ENCODE measurements at places on chromosomes 12 and 14. TPM values are rescaled to one million over a fixed set of nuclear protein-coding genes. Genes with fewer than 3 reads are reported as not detected.

Gene LYZ
- total RNA-seq: not detected

Gene CHD8
- 57.4 TPM for total RNA-seq

Gene KRT71
- not detected for total RNA-seq

Gene OR4K5
- total RNA-seq: not detected

Gene RNU6-8
- total RNA-seq: not detected

Gene ERP27
- total RNA-seq: not detected

Gene SLC2A14
- not detected for total RNA-seq

Gene MANSC1
- 3.1 TPM for total RNA-seq

Gene HOXC11
- total RNA-seq: 0.84 TPM

Gene ZNF84
- 3.2 TPM for total RNA-seq

Gene SIX6
- total RNA-seq: not detected

Gene KRT6C
- total RNA-seq: not detected

Gene NINJ2
- not detected for total RNA-seq

Gene ZBTB1
- total RNA-seq: 23.6 TPM

Gene OAS3
- total RNA-seq: 25.5 TPM

Gene USP15
- 46.1 TPM for total RNA-seq

- no peak overlapping the region for H3K27ac ChIP-seq
- no peaks in the 10 kb centered on the region for H3K4me1 ChIP-seq
- peaks cover 96% of the 10 kb centered on the region for H3K36me3 ChIP-seq
- H3K27me3 ChIP-seq: no peaks in the 10 kb centered on the region
Observed at GRCh38 chr14:68894123-68894522, 85.0 kb downstream of the ACTN1 start.

GRCh38 chr14:80545935-80546854 is 334.9 kb upstream of the DIO2 start:
- H3K4me3 ChIP-seq: no peak overlapping the region
- DNase-seq: no peak
- H3K4me1 ChIP-seq: no peaks in the 10 kb centered on the region
- no peak overlapping the region for H3K27ac ChIP-seq
- no peaks in the 10 kb centered on the region for H3K36me3 ChIP-seq

DNA sequence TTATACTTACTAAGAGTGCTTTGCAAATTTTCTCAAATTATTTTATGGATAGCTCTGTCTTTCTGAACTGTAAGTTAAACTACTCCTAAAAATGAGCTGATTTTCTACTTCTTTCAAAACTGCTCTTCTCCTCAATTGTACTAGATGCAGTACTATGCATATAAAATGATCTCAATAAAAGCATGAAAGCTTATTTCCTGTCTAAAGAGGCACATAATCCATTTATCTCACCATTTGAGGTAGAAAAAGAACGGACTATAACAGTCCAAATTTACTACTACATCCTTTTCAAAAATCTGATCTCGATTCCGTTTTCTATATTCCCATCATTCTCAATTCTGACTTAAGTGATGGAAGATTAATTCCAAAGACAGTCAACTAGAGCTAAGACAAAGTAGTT is 14.4 kb downstream of the SLIRP start:
- no peaks in the 10 kb centered on the region for H3K27me3 ChIP-seq
- no peak overlapping the region for H3K4me3 ChIP-seq
- H3K4me1 ChIP-seq: no peaks in the 10 kb centered on the region
- H3K36me3 ChIP-seq: peaks cover 59% of the 10 kb centered on the region
- H3K27ac ChIP-seq: no peak overlapping the region

DNA sequence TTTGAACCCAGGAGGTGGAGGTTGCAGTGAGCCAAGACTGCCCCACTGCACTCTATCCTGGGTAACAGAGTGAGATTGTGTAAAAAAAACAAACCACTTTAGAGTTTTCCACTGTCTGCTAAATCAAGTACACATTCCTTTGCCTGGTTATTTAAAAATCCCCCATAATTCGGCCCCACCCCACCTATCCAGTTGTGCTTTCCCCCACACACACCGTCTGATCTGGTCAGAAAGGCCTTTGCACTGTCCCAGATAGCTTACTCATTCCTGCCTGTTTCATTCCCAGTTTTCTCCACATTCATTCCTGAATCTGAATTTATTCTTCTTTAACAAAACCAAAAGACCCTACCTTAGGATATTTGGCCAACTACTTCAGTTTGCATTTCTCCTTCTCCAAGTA is 29.5 kb downstream of the NINJ2 start:
- DNase-seq: no peak
- no peak overlapping the region for H3K4me3 ChIP-seq
- peaks cover 15% of the 10 kb centered on the region for H3K4me1 ChIP-seq
- no peaks in the 10 kb centered on the region for H3K36me3 ChIP-seq
- H3K27me3 ChIP-seq: no peaks in the 10 kb centered on the region
- H3K27ac ChIP-seq: no peak overlapping the region

GRCh38 chr14:69979882-69980281 is 100.7 kb downstream of the SMOC1 start:
- H3K27me3 ChIP-seq: peaks cover 75% of the 10 kb centered on the region
- H3K4me3 ChIP-seq: no peak overlapping the region
- no peak overlapping the region for H3K27ac ChIP-seq
- H3K4me1 ChIP-seq: no peaks in the 10 kb centered on the region

DNA sequence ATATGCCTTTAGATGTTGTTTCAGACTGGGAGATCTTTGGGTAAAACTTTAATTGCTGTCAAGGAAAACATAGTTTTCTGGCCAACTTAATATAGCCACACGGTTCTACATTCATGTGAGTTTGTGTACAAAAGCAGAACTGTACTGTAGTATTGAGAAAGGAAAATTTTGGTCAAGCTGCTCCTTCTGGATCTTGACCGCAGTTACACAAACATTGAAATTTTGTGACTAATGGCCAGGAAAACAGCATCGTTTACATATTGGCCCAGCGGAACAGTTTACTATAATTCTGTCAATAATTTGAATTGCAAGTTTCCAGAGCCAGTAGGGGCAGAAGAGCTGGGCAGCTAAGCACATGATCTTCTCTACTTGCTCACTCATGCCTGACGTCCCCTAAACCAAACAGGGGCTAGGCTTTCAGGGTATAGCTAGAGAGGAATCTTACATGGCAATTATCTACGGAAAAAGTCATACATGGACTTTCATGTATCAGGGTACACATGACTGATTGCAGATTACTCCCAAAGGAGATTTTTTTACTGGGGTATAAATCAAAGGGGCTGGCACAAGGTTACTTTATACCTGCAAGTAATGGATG is 11.4 kb upstream of the ART4 start:
- H3K4me3 ChIP-seq: no peak overlapping the region
- no peak overlapping the region for H3K27ac ChIP-seq
- no peaks in the 10 kb centered on the region for H3K36me3 ChIP-seq
- peak; percentile 57 for DNase-seq
- no peaks in the 10 kb centered on the region for H3K27me3 ChIP-seq

- peaks cover 45% of the 10 kb centered on the region for H3K36me3 ChIP-seq
- no peak for DNase-seq
- H3K27me3 ChIP-seq: no peaks in the 10 kb centered on the region
- H3K27ac ChIP-seq: no peak overlapping the region
- no peak overlapping the region for H3K4me3 ChIP-seq
Observed at GRCh38 chr14:51244591-51244990, 4.5 kb downstream of the TMX1 start.

DNA sequence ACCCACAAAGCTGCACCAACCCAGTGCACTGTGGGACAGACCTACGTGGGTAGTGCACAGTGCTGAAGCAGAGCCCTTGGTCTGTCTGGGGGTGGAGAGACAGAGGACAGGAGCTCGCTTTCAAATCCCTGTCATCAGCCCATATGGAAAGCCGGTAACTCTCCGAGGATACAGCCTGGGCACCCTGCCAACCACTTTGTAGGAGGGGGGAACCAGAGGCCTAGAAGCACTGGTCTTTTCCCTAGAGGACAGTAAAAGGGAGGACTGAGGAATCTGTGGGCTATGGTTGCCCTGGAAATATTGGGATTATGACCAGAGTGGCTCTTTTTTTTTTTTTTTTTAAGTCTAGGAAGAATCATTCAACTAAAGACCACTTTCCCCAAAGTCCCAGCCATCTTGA is 74.3 kb downstream of the MAP3K9 start:
- H3K4me3 ChIP-seq: no peak overlapping the region
- peaks cover 71% of the 10 kb centered on the region for H3K36me3 ChIP-seq
- no peaks in the 10 kb centered on the region for H3K27me3 ChIP-seq
- H3K27ac ChIP-seq: no peak overlapping the region

DNA sequence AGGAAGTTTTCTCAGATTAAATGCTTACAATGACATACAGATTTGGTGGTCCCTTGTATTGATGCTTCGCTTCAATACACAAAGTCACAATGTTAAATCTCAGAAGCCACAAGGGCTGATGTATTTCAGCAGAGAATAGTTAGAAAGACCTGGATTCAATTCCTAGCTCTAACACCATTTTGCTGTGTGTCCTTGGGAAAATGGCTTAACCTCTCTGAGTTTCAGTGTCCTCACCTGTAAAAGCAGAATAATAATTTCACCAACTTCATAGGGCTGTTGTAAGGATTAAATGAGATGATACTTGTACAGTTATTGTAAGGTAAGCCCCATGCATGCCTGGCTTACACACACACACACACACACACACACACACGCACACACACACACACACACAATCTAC is 30.3 kb downstream of the P2RX7 start:
- no peak overlapping the region for H3K27ac ChIP-seq
- no peaks in the 10 kb centered on the region for H3K4me1 ChIP-seq
- H3K27me3 ChIP-seq: no peaks in the 10 kb centered on the region
- H3K4me3 ChIP-seq: no peak overlapping the region
- no peak for DNase-seq
- no peaks in the 10 kb centered on the region for H3K36me3 ChIP-seq

GRCh38 chr12:21745258-21745657 is 29.2 kb downstream of the KCNJ8 start:
- H3K4me1 ChIP-seq: no peaks in the 10 kb centered on the region
- no peak for DNase-seq
- no peaks in the 10 kb centered on the region for H3K27me3 ChIP-seq
- no peak overlapping the region for H3K4me3 ChIP-seq

DNA sequence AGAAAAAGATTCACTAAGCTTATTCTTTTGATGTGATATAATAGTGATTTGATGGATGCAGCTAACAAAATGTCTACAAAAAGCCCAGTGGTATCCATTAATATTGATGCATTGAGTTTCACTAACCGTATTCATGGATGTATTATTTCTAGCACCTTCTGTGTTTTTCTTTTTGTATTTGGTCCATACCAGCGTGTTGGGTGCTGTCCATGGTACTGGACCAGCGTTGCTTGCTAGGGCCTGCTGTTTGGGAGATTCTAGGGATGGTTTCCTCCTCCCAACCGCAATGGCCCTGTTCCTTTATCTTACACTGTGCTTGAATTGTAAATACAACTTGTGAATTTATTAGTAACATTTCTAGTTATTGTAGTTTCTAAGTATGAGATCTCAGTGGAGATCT is 31.7 kb downstream of the ANO4 start:
- H3K4me1 ChIP-seq: no peaks in the 10 kb centered on the region
- H3K36me3 ChIP-seq: no peaks in the 10 kb centered on the region
- no peak overlapping the region for H3K27ac ChIP-seq
- DNase-seq: peak; percentile 61
- no peak overlapping the region for H3K4me3 ChIP-seq

GRCh38 chr12:14408208-14408607 is 42.7 kb downstream of the ATF7IP start:
- H3K4me1 ChIP-seq: peaks cover 22% of the 10 kb centered on the region
- no peaks in the 10 kb centered on the region for H3K36me3 ChIP-seq
- peak; percentile 15 for DNase-seq
- no peak overlapping the region for H3K4me3 ChIP-seq
- no peak overlapping the region for H3K27ac ChIP-seq

- H3K27ac ChIP-seq: no peak overlapping the region
- DNase-seq: no peak
- no peaks in the 10 kb centered on the region for H3K4me1 ChIP-seq
- H3K27me3 ChIP-seq: peaks cover 13% of the 10 kb centered on the region
Observed at GRCh38 chr14:98219638-98220037, 1052.4 kb downstream of the BCL11B start.

- no peak overlapping the region for H3K4me3 ChIP-seq
- DNase-seq: peak; percentile 77
- no peaks in the 10 kb centered on the region for H3K27me3 ChIP-seq
- H3K27ac ChIP-seq: peak overlapping the region; percentile 68
- peaks cover 47% of the 10 kb centered on the region for H3K4me1 ChIP-seq
Observed at GRCh38 chr14:22545842-22546721, 42.9 kb downstream of the DAD1 start.

- H3K36me3 ChIP-seq: no peaks in the 10 kb centered on the region
- H3K4me1 ChIP-seq: peaks cover 10% of the 10 kb centered on the region
- no peak overlapping the region for H3K4me3 ChIP-seq
- no peak for DNase-seq
- no peak overlapping the region for H3K27ac ChIP-seq
Observed at GRCh38 chr12:53736592-53736991, 9.3 kb upstream of the CALCOCO1 start.

DNA sequence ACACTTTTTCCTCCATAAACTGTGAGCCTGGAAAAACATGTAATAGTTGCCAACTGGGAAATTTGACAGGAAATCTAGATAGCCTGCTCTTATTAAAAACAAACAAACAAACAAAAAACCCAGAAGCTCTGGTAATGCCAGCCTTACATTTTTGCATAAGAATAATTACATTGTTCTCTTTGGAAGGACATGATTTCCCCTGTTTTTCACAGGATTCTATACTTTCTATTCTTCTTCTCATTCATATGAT is 137.9 kb downstream of the AEBP2 start:
- H3K4me3 ChIP-seq: no peak overlapping the region
- H3K27ac ChIP-seq: no peak overlapping the region
- H3K4me1 ChIP-seq: peaks cover 7% of the 10 kb centered on the region
- no peak for DNase-seq
- no peaks in the 10 kb centered on the region for H3K36me3 ChIP-seq

DNA sequence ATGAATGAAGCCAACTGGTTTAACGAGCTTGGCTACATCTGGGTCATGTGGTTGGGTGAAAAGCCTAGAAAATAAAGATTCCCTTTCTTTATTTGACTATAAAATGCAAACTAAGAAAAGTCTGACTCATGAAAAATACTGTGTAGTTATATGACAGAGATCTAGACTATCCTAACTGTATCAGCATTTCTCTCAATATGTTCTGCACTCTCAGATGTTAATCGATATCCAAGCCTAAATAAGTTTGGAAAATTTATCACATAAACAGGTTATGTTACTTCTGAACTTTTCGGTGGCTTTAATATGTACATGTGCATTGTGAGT is 133.1 kb downstream of the DAAM1 start:
- peaks cover 18% of the 10 kb centered on the region for H3K4me1 ChIP-seq
- DNase-seq: peak; percentile 99
- no peak overlapping the region for H3K4me3 ChIP-seq
- H3K27me3 ChIP-seq: no peaks in the 10 kb centered on the region
- H3K27ac ChIP-seq: no peak overlapping the region
